ENCODE measurements at places on chromosomes 16 and 17. TPM values are rescaled to one million over a fixed set of nuclear protein-coding genes. Genes with fewer than 3 reads are reported as not detected.

- H3K27me3 ChIP-seq: no peaks in the 10 kb centered on the region
- H3K4me3 ChIP-seq: no peak overlapping the region
- peaks cover 4% of the 10 kb centered on the region for H3K4me1 ChIP-seq
- DNase-seq: no peak
- no peak overlapping the region for H3K27ac ChIP-seq
These were observed 10.4 kb downstream of the GPATCH8 start for GRCh38 chr17:44492706-44493272.

- no peaks in the 10 kb centered on the region for H3K27me3 ChIP-seq
- no peak overlapping the region for H3K27ac ChIP-seq
- H3K4me1 ChIP-seq: no peaks in the 10 kb centered on the region
- DNase-seq: no peak
- peaks cover 16% of the 10 kb centered on the region for H3K36me3 ChIP-seq
These were observed 8.4 kb downstream of the NDUFAB1 start for GRCh38 chr16:23587726-23588125.

GRCh38 chr16:22618842-22619241, 108.2 kb downstream of the NPIPB5 start:
- H3K27me3 ChIP-seq: no peaks in the 10 kb centered on the region
- no peaks in the 10 kb centered on the region for H3K4me1 ChIP-seq
- no peak for DNase-seq
- H3K36me3 ChIP-seq: no peaks in the 10 kb centered on the region
- H3K27ac ChIP-seq: no peak overlapping the region

HES7 gene
- total RNA-seq: 0.64 TPM

SYCE1L gene
- total RNA-seq: 14.1 TPM

TVP23B gene
- total RNA-seq: 31.6 TPM
